ENCODE measurements at places on chromosomes 12 and 14.

DNA sequence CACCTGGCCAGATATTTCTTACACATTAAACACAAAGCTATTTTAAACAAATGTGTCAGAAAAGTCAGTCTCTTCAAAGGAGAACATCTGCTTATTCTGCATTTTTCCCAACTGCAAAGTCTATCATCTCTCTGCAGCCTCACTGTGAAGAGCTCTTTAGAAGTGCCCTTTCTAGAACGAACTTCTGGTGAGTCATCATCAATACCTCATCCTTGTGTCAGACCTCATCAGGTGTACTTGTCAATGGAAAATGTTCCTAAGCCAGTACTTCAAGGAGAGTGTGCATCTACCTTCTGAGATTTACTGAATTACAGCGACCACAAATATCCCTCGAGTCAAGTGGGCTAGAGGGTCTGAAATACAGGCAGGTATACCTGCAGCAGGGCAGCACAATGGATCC, 457.3 kb downstream of the LRIG3 start:
- DNase-seq = no peak

GRCh38 chr12:12217018-12217359, 49.9 kb downstream of the LRP6 start:
- DNase-seq = no peak

DNA sequence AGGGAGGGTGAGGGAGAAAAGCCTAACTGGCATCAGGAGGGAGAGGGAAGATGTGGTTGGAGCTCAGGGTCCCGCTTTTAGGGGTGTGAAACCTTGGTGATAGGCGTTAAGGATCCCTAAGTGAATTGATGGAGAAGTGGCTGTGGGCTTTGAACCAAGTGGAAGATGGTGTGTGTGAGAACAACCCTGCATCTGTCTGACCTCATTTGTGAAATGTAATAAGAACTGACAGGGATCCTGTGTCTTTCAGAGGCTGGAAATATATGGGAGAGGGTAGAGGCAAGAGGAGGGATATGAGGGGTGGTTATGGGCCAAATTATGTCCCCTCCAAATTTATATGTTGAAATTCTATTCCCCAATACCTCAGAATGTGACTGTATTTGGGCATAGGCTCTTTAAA, 63.8 kb upstream of the NRXN3 start:
- no peak for DNase-seq

GRCh38 chr14:94827711-94828447, 58.0 kb upstream of the GSC start:
- DNase-seq = no peak

DNA sequence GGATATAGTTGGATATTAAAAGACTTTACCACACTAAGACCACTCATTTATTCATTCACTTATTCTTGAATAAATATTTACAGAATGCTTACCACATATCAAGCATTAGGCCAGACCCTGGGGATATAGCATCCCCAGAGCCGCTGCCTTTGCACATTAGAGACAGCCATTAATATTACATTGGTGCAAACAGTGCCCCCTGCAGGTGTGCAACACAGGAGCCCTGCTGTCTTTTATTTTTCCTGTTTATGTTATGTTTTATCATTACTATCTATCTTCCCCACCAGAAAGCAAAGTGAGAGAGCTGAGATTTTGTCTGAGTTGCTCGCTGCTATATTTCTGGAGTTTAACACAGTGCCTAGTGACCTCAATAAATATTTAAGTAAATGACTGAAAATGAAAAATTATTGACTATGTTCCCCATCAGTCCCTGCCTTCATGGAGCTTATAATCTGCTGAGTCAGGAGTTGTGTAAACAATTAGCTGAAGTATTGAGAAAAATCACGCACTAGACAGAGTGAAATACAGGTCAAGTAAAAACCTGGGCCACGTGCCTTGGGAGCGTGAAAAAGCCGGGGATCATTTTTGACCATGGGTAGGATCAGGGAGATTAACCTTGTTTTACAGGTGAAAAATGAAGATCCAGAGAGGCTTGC, 301.6 kb downstream of the PCNX1 start:
- no peak for DNase-seq

- DNase-seq = no peak
Observed at GRCh38 chr14:96470331-96470730, 31.9 kb upstream of the PAPOLA start.
